Skin of body (tissue), 3 donors: ENCODE measurements at places on chromosomes 5 and 9. TPM values are rescaled to one million over a fixed set of nuclear protein-coding genes. Genes with fewer than 3 reads are reported as not detected.

DNA sequence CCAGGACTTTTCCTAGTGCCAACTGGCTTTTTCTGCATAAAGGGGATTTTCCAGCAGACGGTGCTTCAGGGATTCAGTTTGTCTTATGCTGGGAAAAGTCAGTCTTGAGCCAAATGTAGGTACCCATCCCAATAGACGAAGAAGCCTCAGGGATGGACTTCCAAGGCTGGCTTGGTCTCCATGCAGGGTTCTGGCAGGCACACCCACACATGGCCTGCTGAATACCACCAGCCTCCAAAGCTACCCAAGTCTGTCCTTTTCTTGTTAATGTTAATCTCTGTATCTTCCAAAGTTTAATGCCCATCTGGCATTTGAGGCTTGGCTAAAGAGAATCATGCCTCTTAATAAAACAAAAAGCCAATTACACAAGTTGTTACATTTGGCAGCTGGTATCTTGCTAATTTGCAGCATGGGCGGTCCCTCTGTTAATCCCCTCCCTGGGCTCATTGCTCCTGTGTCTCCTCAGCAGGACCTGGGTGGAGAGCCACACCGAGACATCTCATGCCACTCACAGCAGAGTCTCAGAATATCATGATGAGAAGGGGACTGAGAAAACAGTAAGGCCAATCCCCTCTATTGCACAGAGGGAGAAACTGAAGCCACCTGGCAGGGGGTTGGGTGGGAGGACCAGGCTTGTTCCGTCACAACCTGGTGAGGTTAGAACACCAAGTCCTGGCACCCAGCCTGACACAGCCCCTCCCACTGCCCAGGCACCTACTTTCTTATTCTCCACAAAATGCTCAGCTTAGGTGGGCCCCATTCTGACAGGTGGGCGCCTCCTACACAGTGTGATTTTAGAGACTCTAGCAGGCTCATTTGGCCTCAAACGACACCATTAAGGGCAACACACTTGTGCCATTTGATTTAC is 243.2 kb downstream of the FSTL4 start:
- DNase-seq: no peak

DNA sequence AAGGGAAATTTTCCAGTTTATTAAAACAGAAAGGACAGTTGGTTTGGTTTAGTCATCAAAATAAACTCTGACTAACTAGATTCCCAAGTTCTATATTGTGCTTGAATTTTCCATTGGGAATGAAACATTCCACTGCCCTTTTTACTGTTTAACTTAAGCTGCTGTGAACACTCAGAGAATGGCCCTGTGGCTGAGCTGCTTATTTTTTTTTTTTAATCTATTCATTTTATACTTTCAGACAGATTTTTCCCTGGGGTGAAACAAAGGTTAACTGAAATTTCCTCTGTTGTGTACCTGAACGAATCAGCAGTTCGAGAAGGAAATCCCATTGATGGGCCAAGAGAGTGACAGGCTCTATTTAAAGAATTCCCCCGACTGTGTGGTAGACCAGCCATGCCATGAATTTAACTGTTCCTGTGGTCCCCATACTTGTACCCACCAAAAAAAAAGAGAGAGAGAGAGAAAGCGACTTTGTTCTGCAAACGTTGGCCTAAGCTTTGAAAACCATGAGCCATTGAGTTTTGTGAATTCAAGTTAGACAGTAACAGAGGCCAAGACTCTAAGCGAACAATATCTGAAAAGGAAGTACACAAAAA is 138.7 kb upstream of the GRHPR start:
- DNase-seq: peak; percentile 41

DNA sequence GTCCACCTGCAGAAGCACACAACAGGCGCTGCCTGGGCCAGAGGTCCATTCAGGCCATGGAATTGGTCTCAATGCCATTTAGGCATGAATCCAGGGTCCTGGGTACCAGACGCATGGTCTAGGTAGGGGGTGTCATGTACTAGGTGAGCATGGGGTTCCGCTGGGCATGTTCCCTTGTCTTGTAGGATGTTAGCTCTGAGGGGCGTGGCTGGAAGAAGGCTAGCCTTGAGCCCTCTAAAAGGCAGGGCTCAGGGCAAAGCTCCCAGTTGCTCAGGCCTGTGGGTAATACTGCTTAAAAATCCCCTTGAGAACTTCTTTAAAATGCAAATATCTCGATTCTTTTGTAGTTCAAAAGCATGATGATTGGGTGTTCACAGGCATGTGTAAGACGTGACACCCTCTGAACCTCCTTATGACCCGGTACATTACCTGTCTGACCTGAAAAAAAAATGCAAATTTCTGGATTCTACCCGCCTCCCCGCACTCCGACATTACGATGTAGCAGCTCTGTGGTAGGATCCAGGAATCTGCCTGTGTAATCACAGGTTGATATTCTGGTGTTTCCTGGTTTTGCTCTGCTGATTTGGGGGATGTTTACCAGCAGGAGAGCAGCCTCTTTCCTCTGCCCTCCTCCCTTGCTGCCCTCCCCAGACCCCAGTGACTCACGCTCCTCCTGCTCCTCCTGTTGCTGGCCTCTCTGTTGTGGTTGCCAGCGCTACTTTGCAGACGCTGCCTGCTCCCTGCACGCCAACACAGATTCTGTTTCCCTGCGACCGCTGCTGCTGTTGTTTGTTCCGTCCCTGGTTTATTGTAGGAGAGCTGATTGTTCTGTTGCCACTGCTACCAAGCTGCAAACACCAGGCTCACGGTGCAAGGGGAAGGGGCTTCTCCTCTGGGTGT is 5.7 kb downstream of the TMC1 start:
- DNase-seq: peak; percentile 79

GRCh38 chr5:63233361-63233760 is 654.7 kb downstream of the LRRC70 start:
- DNase-seq: no peak

DNA sequence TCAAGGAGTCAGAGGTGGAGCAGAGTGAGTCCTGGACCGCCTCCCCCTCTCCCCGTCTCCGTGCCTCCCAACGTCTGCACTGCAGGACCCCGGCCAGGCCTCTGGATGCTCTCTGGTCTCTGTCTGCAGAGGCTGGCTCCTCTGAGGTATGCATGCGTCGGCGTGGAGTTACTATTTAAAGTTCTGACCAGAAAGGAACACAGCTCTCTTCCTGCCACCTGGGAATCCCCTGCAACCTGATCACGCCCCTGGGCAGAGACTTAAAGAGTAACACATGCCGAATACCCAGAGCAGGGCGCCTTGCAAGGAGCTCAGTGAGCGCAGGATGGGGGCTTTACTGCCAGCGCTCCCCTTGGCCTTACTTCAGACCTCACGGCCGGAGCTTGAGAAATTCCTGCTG is 16.0 kb downstream of the ANXA6 start:
- no peak for DNase-seq

DNA sequence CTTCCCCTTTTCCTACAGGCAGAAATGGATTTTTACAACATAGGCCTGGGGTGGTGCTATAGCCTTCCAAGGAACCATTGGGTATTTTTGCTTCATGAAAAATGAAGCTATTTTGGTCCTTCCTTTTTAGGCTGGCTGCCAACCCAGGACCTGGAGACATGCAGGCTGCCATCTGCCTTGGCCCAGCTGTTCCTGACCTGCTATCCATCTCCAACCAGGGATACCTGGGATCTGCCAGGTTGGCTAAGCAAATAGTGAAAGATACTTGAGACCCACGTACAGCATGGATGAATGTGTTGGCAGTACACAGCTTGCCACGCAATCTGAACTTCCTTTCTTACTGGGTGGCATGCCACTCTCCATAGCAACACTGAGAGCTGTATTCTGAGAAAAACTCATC is 31.1 kb downstream of the MRPS27 start:
- DNase-seq: no peak

DNA sequence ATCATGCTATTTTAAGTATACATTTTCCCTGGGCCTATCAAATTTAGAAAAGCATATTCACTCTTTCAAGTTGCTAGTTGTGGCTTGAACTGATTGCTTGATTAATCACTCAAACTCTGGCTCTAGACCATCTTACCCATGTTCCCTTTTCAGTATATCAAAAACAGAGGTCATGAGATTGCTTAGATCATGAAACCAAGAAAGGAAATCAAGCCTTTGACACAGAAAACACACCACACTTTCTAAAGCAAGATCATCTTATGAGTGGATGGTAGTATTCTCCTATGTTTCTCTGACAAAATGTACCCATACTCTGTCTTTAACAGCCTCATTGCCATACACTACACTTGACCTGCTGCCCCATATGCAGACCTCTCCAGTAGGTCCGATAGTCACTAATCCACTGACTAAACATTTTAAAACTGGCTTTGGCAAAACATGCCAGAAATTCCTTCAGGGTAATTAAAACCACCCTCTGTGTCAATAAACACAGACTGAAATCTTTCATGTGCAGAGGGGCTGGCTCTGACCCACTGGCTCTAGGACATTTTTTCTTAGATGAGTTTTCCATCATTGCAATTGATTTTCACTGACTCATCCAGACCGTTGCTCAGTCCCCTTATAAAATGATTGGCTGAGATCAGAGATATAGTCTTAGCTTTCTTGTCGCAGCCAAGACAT is 18.2 kb downstream of the PPP2R2B start:
- DNase-seq: no peak

Gene SPINK13
- not detected for total RNA-seq
